GM04503 (cell line): ENCODE measurements at places on chromosomes 4 and X.
A peak's percentile ranks its signal among the peaks of the same experiment; 100 is the strongest.

DNA sequence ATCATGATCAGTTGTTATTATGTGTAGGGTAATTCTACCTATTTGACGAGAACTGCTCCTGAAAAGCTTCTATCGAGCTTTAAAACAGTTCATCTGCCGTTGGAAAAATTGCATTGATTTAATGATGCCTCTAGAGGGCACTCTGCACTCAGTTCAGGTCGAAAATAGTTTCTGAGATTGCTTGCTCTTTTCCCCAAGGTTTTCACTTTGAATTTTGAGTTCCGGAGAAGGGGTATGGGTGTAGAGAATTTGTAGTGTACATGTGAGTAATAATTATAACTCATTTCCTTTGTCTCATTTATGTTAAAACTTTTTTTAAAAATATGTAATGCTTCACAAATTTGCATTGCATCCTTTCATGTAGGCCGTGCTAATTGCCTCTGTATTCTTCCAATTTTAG lies 28.4 kb upstream of the TNIP3 start:
- DNase-seq, result no peak

- DNase-seq, result no peak
These were observed 20.8 kb upstream of the FAM13A start for GRCh38 chr4:89077761-89078160.

GRCh38 chr4:3322059-3322550 lies 29.3 kb downstream of the RGS12 start:
- DNase-seq, result no peak

GRCh38 chr4:169243825-169244609 lies 26.7 kb downstream of the SH3RF1 start:
- DNase-seq, result peak; percentile 56

- no peak for DNase-seq
These were observed 359.4 kb downstream of the ARAP2 start for GRCh38 chr4:35884714-35885480.

DNA sequence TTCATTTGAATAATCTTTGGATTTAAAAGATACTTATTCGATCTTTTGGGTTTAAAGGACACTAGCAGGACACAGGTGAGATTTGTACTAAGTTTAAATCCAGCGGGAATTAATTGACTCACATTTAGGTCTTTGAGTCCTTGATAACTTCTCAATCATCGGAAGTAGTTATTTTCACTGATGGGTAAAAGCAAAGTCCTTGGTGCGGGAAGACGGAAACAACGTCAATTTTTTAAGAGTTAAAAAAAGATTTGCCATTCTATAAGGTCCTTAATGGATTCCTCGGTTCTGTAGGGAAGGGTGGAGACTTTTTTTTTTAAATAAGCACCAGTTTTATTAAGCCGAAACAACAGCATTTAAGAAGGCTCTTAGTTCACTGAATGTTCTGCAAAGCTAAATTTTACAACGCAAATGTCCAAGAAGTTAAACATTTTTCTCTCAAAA lies 2.9 kb downstream of the TMSB4X start:
- DNase-seq, result no peak

DNA sequence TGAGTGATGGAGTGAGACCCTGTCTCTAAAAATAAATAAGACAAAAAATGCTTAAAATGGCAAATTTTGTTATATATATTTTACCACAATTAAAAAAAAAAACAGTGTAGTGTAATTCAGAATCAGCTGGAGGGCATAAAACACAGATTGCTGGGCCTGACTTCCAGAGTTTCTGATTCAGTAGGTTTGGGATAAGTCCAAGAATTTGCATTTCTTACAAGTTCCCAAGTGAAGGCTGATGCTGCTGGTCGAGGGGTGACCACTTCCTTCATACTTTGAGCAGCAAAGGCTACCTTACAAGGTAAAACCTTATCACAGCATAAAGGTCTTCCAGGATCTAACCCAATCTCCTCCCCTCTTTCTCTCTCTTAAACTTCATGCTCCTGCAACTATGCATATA lies 40.7 kb downstream of the KLHL8 start:
- peak; percentile 11 for DNase-seq

GRCh38 chr4:42234817-42235216 lies 82.4 kb upstream of the BEND4 start:
- DNase-seq, result no peak

GRCh38 chr4:177079327-177079726 lies 230.3 kb upstream of the NEIL3 start:
- no peak for DNase-seq

- DNase-seq, result peak; percentile 11
These were observed 388.7 kb downstream of the FAT4 start for GRCh38 chr4:125703443-125703842.

- DNase-seq, result no peak
These were observed 219.0 kb upstream of the CPEB2 start for GRCh38 chr4:14783011-14783877.

GRCh38 chr4:143711543-143712154 lies 11.2 kb upstream of the FREM3 start:
- DNase-seq, result no peak

GRCh38 chr4:87819281-87819919 lies 13.4 kb upstream of the MEPE start:
- DNase-seq, result peak; percentile 37
